ENCODE measurements at places on chromosomes 4 and X. TPM values are rescaled to one million over a fixed set of nuclear protein-coding genes. Genes with fewer than 3 reads are reported as not detected.

The STS gene
- total RNA-seq, result 1.5 TPM

The LIMCH1 gene
- total RNA-seq, result 2.4 TPM

The NWD2 gene
- total RNA-seq, result not detected

The DMP1 gene
- not detected for total RNA-seq

The BMX gene
- total RNA-seq, result 0.07 TPM

The NPY1R gene
- not detected for total RNA-seq

The CLDN22 gene
- total RNA-seq, result not detected

The VEGFC gene
- 26.8 TPM for total RNA-seq

The MAGEB10 gene
- total RNA-seq, result not detected

The C4orf54 gene
- total RNA-seq, result not detected

The CSAG1 gene
- total RNA-seq, result not detected

The FGF2 gene
- total RNA-seq, result 1.3 TPM

The SLBP gene
- total RNA-seq, result 85.1 TPM

The MAML3 gene
- 3.2 TPM for total RNA-seq

The ARHGAP6 gene
- 0.14 TPM for total RNA-seq

The PHEX gene
- total RNA-seq, result 1.2 TPM

The PNCK gene
- 1.2 TPM for total RNA-seq

The TMEM144 gene
- total RNA-seq, result 5.4 TPM

The NLGN4X gene
- not detected for total RNA-seq

The ANXA10 gene
- total RNA-seq, result not detected

The CHIC1 gene
- total RNA-seq, result 2.6 TPM

The TMPRSS11A gene
- total RNA-seq, result 1.4 TPM

The ARHGAP4 gene
- total RNA-seq, result 7.0 TPM

The JAKMIP1 gene
- total RNA-seq, result not detected

The POU3F4 gene
- total RNA-seq, result not detected

The NMU gene
- total RNA-seq, result 28.1 TPM
